Activated CD4-positive, CD25-positive, alpha-beta regulatory T cell treated with anti-CD3 and anti-CD28 coated beads, Interleukin-2, amount 50 U/mL, for 24 hours (primary cell): ENCODE measurements at places on chromosomes 6 and 20.

GRCh38 chr20:11219192-11219591, 545.4 kb upstream of the JAG1 start:
- ATAC-seq = no peak

- ATAC-seq = no peak
Measured at GRCh38 chr6:53578371-53578770, 33.5 kb upstream of the GCLC start.

DNA sequence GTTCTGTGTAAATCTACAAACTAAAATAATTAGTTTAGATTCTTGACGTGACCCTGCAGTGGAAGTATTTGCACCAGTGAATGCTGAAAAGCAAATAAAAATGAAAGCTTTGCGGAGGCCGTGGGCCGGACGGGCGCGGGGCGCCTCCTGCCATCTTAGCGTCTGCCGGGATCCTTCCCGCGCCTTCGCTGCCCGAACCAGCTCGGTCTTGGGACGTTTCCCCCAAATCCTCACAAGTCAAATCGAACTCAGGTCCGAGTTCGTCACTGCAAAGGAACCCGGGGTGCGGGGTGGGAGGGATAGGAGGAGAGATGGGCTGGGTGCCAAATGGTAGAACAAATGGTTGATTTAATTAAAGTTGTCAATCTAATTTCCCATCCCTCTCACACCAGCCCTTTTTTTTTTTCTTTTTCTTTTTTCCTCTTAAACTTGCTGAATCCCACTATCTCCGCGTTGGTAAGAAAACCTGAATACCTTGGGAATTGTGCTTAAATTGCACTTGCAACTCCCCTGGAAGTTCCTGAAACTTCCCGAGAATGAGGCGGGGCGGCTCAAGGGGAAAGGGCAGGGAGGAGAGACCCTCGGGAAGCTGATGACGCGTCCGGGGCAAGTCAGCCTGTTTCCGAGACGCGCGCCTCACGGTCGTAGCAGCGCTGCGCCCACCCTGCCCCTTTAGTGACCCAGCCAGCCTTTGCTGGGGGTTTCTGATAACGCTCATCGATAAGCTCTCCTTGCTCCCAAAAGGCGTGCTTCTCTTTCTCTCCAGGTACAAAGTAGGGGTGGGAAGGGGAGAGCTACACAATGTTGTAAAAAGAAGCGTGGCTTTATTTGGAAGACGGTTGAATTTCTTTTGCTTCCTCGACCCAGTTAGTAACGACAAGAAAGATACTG, 1.8 kb downstream of the GJA1 start:
- no peak for ATAC-seq

GRCh38 chr6:158786645-158787304, 32.4 kb downstream of the EZR start:
- ATAC-seq = no peak

DNA sequence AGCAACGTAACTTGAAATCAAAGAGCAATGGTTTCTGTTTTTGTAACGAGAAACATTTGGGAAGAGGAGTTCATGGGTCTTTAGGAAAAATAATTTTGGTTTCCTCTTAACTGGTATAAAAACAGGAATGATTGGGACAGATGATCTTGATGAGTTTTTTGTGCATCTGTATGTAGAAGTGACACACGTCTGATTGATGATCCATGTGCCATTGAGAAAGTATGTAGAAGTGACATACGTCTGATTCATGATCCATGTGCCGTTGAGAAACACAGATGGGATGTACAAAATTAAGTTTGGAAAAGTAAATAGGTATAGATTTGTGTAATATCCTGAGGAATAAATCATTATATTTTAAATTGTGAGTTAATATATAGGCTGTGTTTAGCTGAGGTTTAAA, 2.1 kb downstream of the KIAA1586 start:
- ATAC-seq = no peak

DNA sequence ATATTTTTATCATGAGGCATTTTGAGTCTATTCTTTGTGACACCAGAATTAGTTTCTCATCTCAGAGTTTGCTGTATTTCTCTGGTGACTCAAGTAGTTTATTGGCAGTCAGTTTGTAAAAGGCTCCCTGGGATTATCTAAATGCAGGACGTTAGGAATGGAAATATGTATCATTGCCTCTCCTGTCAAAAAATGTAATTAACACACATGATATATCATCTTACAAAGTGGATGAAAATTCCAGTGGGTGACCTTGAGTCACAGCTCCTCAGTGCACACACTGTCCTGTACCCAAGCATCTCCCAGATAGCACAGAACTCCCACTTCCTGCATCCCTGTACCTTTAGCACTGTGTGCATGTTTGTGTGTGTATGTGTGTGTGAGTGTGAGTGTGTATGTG, 258.6 kb downstream of the LAMA2 start:
- no peak for ATAC-seq

DNA sequence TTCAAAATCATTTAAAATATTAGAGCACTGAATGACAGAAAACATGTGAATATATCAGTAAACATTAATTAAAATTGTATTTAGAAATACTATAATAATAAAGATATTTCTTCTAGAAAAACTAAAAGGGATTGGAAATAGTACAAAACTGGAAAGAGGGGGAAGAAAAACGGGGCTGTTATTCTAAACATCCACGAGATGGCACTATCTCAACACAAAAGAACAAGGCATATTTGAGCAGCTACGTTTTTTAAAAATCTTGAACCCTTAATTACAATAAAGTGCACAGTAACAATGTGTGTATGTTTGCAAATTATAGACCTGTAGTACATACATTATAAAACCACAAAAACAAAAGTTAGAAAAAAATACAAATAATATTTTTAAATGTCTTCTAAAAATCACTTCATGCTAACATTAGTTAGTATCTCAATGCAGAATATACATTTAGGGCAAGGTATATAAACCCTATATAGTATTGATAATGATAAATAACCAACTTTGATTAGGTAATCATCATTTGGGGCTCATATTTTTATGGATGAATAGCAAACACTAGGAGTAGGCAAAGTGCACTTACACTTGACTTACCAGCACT, 42.5 kb upstream of the PNISR start:
- no peak for ATAC-seq

- ATAC-seq = no peak
Measured at GRCh38 chr6:31419842-31420241, 16.4 kb downstream of the MICA start.

DNA sequence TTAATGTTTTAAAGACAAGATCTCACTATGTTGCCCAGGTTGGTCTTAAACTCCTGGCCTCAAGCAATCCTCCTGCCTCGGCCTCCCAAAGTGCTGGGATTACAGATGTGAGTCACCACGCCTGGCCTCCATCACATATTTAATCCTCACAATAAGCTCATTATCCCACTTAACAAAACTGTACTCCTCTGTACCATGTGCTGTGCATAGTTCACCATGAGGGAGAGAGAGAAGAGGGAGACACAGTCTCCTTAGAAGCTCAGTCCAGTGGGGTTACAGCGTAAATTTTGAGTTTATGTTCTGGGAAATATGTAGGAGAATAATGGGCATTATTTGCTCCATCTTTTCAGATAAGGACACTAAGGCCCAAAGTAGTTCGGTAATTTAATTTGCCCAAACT, 7.9 kb upstream of the CPNE5 start:
- ATAC-seq = no peak

DNA sequence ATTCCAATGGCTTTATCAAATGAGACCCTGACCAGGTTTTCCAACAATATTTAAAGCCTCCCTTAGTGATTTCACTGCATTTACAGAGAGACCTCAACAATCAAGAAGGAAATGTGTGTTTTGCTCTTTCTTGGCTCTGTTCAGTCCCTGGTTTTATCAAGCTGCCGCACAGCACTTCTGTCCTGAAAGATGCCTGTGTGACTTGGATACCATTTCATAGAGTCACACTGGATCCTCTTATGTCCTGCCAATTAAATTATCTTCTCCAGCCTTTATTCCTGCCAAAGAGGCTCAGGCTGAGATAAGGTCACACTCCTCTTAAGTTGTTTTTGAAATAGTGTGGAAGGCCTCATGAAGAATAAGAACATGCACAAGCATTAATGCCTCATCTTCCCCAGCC, 197.0 kb upstream of the RNF217 start:
- no peak for ATAC-seq

- no peak for ATAC-seq
Measured at GRCh38 chr6:66599541-66599940, 892.5 kb upstream of the EYS start.

- ATAC-seq = no peak
Measured at GRCh38 chr6:134343066-134343465, 25.2 kb upstream of the SGK1 start.

- no peak for ATAC-seq
Measured at GRCh38 chr6:92667843-92668242, 751.5 kb downstream of the EPHA7 start.
